ENCODE measurements at places on chromosomes 1 and 21.
A peak's percentile ranks its signal among the peaks of the same experiment; 100 is the strongest.

- DNase-seq, result no peak
These were observed 32.1 kb downstream of the SH3BP5L start for GRCh38 chr1:248793592-248793991.

DNA sequence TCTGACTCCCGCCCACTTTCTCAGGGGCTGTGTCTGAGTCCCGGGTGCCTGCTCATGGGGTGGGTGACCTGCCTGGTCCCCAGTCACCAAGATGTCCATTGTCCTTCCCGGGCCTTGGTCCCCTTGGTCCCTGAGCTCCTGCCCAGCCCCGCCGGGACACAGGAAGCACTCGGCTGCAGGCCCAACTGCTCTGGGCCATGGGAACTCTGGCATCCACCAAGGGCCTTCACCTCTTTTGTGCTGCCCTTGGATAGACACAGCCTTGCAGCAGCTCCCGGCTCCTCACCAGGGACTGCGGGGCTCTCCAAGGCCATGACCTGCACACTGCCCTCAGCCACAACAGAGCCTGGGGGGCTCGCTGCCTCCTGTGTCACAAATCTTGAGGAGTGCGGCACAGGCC lies 22.1 kb upstream of the MX1 start:
- DNase-seq, result no peak

- DNase-seq, result no peak
These were observed 2.4 kb upstream of the PRAMEF18 start for GRCh38 chr1:13228343-13228781.

- DNase-seq, result no peak
These were observed 229.7 kb upstream of the FMN2 start for GRCh38 chr1:239861985-239862384.

- no peak for DNase-seq
These were observed 18.3 kb upstream of the LRP8 start for GRCh38 chr1:53345996-53346813.

DNA sequence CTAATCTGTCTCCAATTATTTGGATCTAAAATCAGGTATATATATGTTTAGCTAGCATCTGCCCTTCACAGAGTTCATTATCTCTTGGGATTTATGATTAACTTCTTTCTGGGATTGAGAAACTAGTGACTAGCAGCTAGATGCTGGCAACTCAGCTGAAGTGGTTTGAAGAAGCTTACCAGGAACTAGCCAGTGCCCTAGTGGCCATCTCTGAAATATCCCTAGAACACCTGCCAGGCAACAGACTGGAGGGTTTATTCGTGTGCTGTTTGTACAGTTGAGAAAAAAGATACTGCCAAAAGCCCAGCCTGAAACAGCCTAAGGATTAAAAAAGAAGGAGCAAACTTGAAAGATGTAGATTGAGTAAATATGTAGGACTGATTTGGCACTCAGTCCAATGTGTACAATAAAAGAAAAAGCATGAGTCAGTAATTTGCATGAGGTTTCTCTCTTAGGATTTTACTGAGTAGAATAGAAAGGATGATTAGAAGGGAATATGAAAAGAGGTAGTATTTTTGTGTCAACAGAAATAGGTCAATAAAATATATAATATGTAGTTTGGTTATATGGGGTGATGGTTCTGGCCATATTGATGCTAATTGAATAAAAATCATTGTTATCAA lies 1144.6 kb upstream of the ADGRL2 start:
- DNase-seq, result peak; percentile 0

DNA sequence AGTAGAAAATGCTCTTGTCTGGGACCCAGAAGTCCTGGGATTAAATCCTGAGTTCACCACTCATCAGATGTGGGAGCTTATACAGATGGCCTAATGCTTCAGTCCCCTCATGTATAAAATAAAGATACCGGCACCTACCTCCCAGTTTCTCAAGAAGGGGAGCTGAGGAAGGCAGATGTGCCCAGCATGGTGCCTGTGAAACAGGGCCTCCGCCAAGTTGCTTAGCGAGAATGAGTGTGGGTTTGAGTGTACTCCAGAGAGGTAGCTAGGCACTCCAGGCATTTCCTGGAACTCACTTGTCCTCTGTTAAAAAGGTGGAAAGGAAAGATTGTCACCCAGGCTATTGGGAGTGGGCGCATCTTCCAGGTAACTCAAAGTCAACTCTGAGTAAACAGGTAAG lies 37.8 kb downstream of the IER5 start:
- DNase-seq, result no peak

DNA sequence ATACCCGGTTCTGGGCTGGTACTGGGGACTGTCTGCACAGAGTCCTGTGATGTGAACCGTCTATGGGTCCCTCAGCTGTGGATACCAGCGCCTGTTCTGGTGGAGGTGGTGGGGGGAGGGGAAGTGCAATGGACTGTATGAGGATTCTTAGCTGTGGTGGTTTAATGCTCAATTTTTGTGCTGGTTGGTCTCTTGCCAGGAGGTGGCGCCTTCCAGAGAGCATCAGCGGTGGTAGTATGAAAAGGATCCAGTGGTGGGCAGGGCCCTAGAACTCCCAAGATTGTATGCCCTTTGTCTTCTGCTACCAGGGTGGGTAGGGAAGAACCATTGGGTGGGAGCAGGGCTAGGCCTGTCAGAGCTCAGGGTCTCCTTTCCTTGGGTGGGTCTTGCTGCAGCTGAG lies 89.4 kb upstream of the B3GALT2 start:
- no peak for DNase-seq

GRCh38 chr21:37916310-37917051 lies at the start of gene KCNJ6:
Gene KCNJ6, minus strand, starts transcription at chr21:37916457. Its CDS starts 75,775 bp downstream, at chr21:37840682.
- no peak for DNase-seq

- DNase-seq, result no peak
These were observed 2.2 kb downstream of the IER5 start for GRCh38 chr1:181090641-181091126.

DNA sequence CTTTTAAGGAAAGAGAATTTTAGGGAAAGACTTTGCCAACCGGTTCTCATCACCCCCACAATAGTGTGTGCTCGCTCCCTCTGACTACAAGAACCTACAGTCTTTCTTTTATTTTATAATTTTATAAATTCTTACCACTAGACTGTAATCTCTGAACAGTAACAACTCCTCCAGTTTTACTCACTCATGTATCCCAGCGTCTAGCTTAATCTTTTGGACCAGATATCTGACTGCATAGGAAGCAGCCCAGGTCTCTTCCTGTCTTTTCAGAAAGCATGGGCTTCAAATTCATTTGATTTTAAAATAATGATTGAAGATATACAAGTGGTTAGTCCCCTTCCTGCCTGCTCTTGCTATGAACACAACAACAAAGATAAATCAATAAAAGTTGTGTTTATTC lies 19.0 kb upstream of the DUSP10 start:
- no peak for DNase-seq

- no peak for DNase-seq
These were observed 20.3 kb downstream of the ARHGEF10L start for GRCh38 chr1:17559615-17560419.

DNA sequence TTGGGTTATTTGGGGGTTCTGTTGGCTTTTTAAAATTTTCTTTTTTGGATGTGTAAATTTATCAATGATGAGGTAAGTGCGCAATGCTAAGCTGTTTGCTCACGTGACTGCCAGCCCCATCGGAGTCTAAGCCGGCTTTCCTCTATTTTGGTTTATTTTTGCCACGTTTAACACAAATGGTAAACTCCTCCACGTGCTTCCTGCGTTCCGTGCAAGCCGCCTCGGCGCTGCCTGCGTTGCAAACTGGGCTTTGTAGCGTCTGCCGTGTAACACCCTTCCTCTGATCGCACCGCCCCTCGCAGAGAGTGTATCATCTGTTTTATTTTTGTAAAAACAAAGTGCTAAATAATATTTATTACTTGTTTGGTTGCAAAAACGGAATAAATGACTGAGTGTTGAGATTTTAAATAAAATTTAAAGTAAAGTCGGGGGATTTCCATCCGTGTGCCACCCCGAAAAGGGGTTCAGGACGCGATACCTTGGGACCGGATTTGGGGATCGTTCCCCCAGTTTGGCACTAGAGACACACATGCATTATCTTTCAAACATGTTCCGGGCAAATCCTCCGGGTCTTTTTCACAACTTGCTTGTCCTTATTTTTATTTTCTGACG lies 3.1 kb downstream of the OLIG2 start:
- DNase-seq, result no peak

- DNase-seq, result no peak
These were observed 261.3 kb upstream of the CHRM3 start for GRCh38 chr1:239125027-239125426.

- no peak for DNase-seq
These were observed 18.1 kb upstream of the PTPN14 start for GRCh38 chr1:214569357-214570004.

GRCh38 chr1:13764588-13765332 lies 64.8 kb downstream of the PRDM2 start:
- DNase-seq, result no peak

DNA sequence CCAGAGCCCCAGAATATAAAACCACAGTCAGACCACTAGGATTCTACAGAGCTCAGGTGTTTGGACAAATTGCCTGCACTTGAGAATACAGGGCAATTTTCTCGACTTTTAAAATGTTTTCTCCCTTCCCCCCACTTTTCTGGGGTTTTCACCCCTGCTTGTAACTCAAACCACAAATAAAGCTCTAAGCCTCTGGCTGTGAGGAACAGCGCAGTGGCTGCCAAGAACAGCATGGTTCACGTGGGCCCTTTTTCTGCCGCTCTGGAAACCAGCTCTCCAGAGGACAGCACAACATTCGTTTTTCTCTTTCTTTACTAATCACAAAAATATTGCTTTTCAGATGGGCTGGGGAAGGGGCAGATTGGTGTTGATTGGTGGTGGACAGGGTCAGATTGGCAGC lies 102.2 kb upstream of the JUN start:
- DNase-seq, result no peak

DNA sequence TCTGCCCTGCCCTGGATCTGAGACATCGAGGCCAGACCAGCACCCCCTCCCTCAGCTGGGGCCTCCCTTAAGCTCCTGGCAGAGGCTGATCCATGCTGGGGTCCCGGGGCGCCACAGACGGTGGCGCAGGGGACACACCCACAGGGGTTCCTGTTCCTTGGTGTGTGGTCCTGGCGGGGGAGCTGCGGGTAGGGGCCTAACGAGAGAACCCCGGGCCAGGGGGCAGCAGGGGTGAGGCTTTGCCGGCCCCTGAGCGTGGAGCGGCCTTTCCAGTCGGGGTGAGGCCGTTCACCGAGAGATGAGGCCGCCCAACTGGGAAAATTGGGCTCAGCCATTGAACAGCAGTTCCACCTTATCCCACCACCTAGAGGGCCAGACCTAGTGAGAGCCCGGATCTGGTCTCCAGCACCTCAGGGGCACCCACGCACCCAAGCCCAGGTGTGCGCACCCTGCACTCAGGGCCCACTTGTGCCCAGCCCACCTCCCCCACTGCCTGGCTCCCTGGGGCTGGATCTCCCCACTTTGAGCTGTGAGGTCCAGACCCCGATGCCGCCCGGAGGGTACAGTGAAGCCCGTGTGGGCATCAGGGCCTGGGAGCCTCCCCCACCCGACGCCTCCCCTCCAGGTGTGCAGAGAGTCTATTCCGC lies 45.5 kb upstream of the CCDC27 start:
- no peak for DNase-seq

DNA sequence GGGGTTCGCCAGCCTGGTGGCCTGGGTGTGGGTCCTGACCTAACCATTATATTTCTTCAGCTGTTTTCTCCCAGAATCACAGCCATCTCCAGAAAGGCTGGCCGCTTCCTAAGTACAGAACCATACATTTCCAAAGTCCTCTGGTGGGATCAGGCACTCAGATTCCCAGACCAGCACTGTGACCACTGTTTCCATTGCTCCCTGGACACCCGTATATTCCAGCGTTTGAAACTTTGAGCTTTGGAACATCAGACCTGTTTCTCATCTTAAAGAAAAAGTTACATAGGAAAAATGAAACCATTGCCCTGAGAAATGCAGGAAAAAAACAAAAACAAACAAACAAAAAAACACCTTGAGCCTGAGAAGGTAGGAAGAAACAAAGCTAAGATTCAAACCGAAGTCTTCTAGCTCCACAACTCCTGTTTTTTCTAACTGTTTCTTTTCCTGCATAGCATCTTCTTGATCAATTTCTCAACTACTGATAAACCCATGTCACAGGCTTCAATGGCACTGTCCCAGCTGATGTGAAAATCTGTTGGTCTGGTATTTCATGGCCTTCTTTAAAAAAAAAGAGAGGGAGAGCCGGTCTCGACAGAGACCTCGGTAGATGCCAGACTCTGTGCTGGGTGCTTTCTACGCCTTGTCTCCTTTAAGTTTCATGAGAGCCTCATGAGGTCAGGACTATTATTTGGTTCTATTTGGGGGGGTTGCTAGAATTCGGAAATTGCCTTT lies 221.3 kb downstream of the TOMM20 start:
- DNase-seq, result no peak

GRCh38 chr1:117579221-117579906 lies 26.5 kb upstream of the TENT5C start:
- no peak for DNase-seq

- no peak for DNase-seq
These were observed 14.7 kb downstream of the PDXK start for GRCh38 chr21:43733529-43734071.
